GM04504 (cell line): ENCODE measurements at places on chromosomes 11 and 22.
A peak's percentile ranks its signal among the peaks of the same experiment; 100 is the strongest.

GRCh38 chr22:44116755-44117684 lies 63.7 kb upstream of the PARVG start:
- DNase-seq = no peak

GRCh38 chr11:20026629-20027555 lies 133.4 kb downstream of the DBX1 start:
- no peak for DNase-seq

DNA sequence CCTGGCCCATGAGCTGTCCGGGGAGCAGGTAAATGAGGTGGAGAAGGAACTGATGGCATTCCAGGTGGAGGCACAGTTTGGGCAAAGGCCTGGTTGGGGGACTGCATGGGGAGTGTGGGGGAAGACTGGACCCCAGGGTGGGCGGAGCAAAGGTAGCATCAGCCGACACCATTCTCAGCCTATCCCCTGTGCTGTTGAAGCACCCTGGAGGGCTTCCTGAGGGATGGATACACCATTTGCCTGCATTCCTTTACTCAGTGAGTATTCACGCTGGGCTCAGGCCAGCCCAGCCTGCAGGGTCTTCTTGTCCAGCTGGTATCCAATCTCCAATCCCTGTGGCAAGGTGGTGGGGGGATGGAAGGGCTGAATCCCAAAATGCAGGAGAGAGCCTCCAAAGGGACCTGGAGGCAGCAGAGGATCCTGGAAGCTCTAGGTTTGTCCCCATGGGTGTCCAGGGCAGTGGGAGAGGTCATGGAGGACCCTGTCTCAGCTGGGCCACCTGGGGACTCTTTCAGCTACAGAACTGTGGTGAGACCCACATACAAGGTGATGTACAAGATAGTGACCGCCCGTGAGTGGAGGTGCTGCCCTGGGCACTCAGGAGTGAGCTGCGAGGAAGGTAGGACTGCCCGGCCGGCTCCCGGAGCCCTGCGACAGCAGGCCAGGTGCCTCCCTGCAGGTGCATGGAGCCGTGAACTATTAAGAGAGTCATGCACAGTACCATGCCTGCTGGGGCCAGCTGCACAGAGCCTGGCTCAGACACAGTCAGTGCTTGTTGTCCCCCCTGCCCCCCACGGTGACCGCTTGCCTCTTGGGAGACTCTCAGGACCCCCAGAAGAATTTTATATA lies 9.5 kb downstream of the EMID1 start:
- DNase-seq = no peak

GRCh38 chr11:66694732-66695207 lies 17.1 kb upstream of the RBM4B start:
- DNase-seq = peak; percentile 95

GRCh38 chr11:86617502-86617901 lies 54.9 kb downstream of the ME3 start:
- DNase-seq = no peak

DNA sequence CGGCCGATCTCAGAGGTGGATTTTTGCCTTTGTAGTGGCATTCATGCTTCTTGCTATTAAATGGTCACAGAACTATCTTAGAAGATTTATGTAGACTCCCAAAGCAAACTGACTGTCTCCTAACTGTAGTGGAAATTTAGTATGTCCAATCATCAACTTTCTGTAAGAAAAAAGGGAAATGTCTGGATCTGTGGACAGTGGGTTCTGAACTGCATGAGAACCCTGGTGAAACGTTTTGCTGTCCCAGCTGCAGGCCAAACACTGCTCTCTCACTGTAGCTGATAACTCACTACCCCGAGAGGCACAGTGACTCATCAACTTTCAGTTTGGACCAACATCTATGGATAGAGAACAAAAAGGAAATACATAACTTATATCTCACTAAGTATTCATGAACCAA lies 387.1 kb downstream of the SOX6 start:
- DNase-seq = peak; percentile 58

DNA sequence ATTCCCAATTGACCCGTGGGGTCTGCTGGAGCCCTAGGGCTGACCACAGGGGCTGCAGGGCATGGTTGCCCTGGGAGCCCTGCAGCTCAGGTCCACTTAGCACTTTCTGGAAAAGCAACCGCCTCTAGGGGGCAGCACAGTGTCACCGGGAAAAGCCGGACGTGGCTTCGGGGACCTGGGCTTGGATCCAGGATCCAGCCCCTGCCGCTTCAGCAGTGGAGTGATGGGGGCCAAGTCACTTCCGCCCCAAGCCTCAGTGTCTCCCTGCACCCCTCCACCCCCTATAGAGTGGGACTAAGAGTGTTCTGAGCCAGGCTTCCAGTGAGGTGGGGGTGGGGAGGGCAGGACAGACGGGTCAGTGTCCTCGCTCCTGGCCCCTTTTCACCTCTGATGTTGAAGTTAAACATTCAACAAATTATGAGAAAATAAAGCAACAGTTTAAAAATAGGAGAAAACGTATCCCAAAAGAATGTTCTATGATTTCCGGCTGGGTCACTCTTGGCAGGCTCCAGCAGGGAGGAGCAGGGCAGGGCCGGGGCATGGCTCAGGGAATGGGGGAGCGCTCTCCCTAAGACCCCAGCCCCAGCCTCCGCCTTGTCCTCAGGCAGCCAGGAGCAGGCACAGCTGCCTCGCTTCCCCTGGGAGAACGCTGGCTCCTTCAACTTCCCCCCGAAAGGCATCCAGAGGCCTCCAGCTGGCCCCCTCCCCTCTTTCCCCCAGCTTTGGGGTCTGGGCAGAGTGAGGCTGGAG lies 96.5 kb upstream of the FGF3 start:
- peak; percentile 40 for DNase-seq

DNA sequence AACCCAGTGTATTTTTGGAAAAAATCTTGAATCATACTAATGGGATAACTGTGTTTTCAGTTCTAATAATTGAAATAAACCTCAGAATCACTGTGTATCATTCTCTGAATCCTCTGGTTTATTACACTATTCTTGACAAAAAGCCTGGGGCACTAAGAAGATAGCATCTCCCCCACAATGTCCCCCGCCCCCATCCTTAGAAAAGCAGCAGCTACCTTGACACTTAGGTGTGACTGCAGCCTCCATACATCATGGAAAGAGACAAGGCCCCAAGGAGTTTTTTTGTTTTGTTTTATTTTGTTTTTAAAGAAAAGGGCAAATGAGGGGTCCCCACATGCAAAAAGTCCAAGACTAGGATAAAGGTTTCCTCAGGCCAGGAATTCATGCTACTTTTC lies 124.8 kb downstream of the APOL5 start:
- no peak for DNase-seq

DNA sequence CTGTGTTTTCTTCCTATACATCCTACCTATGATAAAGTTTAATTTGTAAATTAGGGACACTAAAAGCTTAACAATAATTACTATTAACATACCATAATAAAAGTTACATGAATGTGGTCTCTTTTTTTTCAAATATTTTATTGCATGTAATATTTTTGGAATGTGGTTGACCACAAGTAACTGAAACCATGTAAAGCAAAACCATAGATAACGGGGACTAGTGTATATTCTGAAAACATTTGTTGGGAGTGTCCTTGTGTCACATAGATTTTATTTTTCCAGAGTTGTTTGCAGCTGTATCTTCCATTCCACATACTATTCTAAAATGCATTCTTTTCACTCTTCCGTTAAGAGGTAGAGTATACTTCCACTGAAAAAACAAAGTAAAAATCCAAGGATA lies 200.4 kb downstream of the KIF18A start:
- DNase-seq = no peak

GRCh38 chr22:30275625-30276024 lies 9.0 kb upstream of the OSM start:
- no peak for DNase-seq

DNA sequence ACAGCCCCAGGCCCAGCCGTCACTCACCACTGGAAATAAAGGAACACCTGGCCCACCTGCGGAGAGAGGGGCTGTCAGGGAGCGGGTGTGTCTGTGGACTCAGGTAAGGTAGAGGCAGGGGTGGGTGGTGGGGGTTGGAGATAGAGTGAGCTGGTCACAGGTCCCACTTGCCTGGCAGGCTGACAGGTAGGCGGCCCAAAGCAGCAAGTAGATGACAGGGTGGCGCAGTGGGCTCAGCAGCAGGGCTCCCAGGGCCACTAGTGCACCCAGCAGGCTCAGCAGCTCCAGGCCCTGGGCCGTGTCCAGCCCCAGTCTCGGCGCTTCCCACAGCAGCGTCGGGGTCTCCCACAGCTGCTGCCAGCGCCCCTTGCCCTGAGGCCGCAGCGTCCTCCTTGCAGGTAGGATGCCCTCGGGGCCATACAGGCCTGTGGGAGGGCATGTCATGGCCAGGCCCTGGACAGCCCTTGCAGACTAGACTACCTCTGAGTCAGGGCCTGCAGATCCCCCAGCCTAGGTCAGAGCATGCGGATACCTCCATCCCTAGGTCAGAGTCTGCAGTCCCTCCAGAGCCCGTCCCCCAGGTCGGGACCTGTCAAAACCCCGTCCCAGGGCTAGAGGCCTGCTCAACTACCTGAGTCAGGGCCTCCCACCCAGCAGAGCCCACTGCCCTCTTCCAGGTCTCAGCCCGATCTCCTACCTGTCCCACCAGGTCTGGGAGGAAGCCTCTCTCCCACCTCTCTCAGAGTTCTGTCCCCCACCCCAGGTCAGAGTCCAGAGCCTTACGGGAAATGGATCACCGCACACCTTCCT lies 686 bp downstream of the LMF2 start:
- DNase-seq = no peak

DNA sequence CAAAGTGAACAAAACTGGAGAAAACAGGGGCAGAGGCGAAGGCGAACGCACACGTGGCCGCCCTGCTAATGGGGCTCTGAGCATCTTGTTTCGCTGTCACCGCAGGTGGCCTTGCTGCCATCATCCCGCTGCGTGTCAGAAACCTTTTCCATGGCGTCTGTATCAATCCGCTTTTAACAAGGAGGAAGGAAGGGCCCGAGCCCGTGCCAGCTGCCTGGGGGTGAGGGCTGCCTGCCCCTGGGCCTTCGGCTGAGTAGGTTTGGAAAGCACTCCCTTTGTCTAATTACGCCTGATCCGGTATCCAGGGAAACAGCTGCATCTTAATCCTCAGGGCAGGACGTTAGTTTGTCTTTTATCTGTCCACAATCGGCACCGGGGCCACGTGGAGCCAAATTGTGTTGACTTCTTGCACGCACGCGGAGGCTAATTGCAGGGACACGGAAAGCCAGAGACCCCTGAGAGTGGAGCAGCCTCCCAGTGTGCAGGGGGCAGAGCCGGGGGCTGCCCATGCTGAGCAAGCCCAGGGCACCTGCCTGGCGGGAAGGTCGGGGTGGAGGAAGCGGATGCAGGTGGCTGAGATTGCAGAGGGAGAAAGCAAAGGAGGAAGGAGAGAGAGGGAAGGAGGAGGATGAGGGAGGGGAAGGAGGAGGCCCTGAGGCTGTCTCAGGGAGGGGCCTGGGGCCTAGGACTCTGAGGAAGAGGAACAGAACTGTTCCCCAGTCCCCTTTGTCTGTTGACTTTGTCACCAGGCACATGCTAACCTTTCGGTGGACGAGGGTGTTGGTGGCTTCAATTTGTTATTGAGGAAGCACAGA lies 19.2 kb upstream of the TH start:
- DNase-seq = no peak

- no peak for DNase-seq
These were observed 414.4 kb upstream of the CADM1 start for GRCh38 chr11:115918576-115918975.

DNA sequence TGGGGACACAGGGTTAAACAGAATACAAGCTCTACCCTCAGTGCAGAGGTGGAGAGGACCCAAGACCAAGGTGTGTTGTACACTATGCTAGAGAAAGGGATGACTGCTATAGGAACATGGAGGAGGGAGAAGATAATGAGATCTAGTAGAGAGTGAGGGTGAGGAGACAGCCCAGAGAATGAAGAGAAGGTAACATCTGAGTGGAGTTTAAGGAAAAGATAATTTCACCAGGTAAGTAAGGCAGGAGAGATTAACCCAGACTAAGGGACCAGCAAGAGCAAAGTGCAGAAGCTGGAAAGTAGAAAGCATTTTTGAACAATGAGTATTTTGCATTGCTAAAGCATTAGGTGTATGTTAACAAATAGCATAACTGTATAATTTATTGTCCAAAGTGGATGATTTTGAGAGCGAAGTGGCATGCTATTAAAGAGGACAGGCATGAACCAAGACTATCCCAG lies 128.8 kb downstream of the RASSF10 start:
- DNase-seq = no peak

GRCh38 chr11:990101-990500 lies 46.4 kb downstream of the MUC6 start:
- no peak for DNase-seq

DNA sequence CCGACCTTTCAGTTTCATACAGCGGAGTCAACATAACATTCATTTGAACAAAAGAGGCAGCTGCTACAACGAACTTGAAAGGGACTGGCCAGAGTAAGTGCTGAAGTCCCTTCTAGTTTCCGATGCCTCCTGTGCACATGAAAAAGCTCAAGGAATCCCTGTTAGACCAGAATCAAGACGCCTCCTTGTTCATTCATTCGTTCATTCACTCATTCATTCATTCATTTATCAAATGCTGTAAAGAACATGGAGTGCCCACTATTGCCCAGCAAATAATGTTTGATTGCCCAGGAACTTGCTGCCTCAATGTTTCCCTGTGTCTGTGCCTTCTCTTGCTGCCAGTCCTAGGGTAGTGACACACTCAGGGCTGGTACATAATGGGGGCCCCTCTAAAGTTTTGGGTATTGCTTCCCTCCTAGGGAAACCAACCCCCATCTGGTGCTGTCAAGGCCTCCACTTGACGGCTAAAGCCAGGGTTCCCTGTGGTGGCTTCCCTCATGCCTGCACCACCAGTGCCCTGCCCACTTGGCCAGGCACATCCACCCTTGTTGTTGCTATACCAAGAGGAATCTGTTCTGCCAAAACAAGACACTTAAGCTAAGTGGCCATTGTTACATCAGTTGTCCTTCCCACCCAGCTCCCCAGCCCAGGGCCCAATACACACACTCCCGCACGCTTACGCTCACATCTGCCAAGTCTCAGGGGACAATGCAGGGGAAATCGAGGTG lies 3.8 kb downstream of the TMPRSS13 start:
- DNase-seq = no peak

DNA sequence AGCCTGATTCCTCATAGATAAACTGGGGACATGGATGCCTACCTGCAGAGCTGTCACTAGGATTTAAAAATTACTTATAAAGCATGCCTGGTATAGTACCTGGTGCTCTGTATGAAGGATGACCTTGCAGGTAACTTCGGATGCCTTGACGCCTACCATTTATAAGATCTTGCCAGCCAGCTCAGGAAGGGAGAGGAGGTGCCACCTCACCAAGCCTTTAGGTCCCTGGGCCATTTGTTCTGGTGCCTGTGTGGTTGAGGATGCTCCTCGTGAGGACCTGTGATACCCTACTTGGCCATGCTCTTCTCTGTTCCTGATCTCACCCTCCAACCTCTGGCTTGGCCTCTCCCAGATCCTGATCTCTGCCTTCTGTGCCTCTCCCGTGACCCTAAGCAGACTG lies 85.2 kb downstream of the FDX1 start:
- DNase-seq = no peak
